ENCODE measurements at places on chromosomes 12 and 14. TPM values are rescaled to one million over a fixed set of nuclear protein-coding genes. Genes with fewer than 3 reads are reported as not detected.

Gene VAMP1
- total RNA-seq: 7.2 TPM

Gene ADCY4
- total RNA-seq: not detected

Gene LGR5
- total RNA-seq: not detected

Gene AQP6
- not detected for total RNA-seq

Gene SPIC
- not detected for total RNA-seq

Gene NFATC4
- total RNA-seq: 15.6 TPM

Gene NPAS3
- total RNA-seq: not detected

Gene MMP17
- total RNA-seq: 1.4 TPM

Gene SETD3
- total RNA-seq: 31.9 TPM

Gene AP4S1
- total RNA-seq: 5.8 TPM

Gene MMP19
- 8.6 TPM for total RNA-seq

Gene NTN4
- 38.6 TPM for total RNA-seq

Gene SSPN
- total RNA-seq: 7.8 TPM

Gene C3AR1
- 0.28 TPM for total RNA-seq

Gene MYF6
- total RNA-seq: not detected

Gene GLT1D1
- not detected for total RNA-seq

Gene TESPA1
- total RNA-seq: not detected

Gene NKX2-1
- total RNA-seq: not detected

Gene CNPY2
- total RNA-seq: 65.2 TPM

Gene SAMD15
- total RNA-seq: 1.3 TPM

Gene ART4
- not detected for total RNA-seq

Gene COX8C
- not detected for total RNA-seq

Gene BMP4
- 2.8 TPM for total RNA-seq

Gene DHRS1
- 13.1 TPM for total RNA-seq

Gene LPAR5
- not detected for total RNA-seq

Gene SYNDIG1L
- not detected for total RNA-seq

Gene ALX1
- not detected for total RNA-seq

Gene PAH
- total RNA-seq: not detected

Gene HOXC10
- total RNA-seq: not detected

Gene LRFN5
- total RNA-seq: 3.6 TPM

Gene FAM181A
- total RNA-seq: not detected

Gene GYS2
- total RNA-seq: not detected

Gene RNF34
- total RNA-seq: 69.4 TPM

Gene TWF1
- total RNA-seq: 141 TPM

Gene PLEKHD1
- not detected for total RNA-seq

Gene CCDC63
- not detected for total RNA-seq
